ENCODE measurements at places on chromosomes 16 and 17.

DNA sequence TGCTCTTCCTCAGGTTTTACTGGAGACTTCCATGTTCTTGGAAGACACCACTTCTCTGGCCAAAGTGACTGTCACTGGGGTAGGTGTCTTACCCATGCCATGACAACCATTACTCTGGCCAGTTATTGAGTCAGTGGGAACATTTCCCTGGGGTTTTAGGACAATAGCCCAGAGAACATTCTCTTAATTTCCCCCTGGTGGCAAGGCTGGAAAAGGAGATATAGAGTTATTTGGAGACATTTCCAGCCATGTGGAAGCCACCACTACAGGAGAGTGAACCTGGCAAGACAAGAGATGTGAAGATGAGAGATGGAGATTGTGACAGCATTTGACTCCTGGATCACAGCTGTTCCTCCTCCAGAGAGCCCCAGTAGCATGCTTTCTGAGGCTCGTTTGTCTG, 106.2 kb downstream of the CDK5R1 start:
- no peak for DNase-seq

DNA sequence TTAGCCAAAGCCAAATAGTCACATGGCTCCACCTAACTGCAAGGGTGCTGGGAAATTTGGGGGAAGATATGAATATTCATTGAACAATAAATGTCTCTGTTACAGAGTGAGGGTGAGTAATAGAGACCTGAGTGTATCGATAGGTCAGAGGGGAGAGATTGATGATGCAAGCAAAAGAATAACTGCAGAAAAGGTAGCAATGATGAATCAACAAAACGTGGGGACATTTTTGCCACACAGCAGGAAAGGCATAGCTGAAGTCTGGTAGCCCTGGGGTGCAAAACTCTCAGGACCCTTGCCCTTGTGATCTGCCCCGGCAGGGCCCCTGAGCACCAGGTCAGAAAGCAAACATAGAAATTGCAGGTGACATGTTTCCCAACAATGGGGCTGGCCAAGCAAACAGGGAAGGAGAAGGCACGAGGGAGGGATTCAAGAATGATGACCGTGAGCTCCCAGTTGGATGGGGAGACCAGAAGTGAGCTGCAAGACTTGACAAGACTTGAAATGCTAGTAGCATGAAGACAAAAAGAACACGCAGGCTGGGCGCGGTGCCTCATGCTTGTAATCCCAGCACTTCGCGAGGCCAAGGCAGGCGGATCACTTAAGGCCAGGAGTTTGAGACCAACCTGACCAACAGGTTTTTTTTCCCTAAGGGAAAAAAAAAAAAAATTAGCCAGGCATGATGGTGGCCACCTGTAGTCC, 12.7 kb upstream of the HERPUD1 start:
- no peak for DNase-seq

- DNase-seq, result no peak
Measured at GRCh38 chr16:10511829-10512228, 68.6 kb downstream of the EMP2 start.

DNA sequence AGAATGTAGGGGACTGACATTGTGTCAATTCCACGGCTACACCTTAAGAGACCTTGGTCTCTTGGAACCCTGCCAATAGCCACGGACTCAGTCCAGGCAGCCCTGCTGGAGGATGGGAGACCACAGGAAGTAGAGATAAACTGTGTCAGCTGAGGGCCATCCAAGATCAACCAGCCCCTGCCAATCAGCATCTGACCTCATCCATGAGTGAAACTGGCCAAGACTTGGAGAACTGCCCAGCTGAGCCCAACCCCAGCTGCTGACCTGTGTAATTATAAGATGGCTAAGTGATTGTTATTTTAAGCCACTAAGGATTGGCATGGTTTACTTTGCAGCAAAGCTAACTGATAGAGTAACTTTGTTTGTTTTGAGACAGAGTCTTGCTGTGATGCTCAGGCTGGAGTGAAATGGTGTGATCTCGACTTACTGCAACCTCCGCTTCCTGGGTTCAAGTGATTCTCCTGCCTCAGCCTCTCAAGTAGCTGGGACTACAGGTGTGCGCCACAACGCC, 13.3 kb upstream of the YWHAE start:
- DNase-seq, result no peak

GRCh38 chr17:27453471-27453870, 2.8 kb upstream of the KSR1 start:
- DNase-seq, result no peak

DNA sequence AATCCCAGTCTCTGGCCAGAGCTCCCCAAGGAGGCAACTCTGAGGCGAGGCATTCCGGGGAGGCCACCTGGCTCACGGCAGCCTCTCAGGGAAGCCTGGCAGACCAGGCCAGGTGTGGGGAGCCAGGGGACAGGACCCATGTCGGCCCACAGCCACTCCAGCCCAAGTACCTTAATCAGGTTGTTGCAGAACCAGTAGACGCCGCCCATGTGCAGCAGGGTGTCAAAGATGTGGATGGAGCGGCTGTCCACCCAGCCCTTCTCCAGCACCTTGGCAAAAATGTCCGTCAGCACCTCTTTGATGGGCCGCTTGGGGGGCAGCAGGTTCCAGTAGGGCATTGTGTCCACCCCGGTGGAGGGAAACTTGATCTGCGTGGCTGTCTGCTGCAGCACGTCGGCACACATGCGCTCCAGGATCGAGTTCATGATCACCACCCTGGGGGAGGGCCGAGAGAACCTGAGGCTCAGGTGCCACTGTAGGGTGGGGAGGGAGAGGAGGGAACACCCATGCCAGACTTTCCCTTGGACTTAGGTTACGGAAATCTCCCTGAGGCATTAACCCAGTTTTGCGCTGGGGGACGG, 7.8 kb downstream of the CSF3 start:
- no peak for DNase-seq

DNA sequence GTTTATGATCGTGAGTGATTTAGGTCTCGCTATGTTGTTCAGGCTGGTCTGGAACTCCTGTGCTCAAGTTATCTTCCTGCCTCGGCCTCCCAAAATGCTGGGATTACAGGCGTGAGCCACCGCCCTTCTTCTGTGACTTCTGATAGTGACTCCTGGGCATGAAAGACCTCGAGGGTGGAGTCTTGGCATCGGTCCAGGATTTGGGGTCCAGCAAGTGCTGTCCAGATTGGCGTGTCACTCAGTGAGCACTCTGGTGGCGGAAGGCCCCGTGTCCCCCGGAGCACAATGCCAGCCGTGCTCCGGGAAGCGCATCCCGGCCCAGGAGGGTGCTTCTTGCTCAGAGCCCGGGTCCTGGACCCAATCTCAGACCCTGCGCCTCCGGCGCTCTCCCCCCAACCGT, 6.8 kb downstream of the OR1F1 start:
- no peak for DNase-seq
